AML-193 (cell line): ENCODE measurements at places on chromosomes 7 and 10.

DNA sequence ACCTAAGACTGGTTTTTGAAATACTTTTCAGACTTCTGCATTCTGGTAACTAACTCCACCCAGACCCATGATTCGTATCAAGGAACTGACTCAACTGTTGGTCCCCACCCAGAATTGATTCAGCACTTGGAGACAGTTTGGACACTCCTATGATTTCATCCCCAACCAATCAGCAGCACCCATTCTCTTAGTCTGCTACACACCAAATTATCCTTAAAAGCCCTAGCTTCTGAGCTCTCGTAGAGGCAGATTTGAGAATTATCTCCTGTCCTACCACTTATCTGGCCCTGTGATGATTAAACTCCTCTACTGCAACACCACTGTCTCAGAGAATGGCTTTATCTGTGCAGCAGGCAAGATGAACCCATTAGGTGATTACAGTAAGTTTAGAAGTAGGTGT is 7.7 kb upstream of the GSTO1 start:
- DNase-seq: peak; percentile 45

DNA sequence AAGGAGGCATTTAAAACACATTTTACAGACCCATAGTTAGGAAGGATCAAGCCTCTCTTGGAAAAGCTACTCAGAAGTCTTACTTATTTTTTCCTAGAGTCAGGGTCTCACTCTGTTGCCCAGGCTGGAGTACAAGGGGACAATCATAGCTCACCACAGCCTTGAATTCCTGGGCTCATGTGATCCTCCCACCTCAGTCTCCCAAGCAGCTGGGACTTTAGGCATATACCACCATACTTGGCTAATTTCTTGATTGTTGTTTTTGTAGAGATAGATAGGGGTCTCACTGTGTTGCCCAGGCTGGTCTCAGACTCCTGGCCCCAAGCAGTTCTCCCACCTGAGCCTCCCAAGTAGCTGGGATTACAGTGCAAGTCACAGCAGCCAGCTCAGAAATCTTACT is 354.7 kb upstream of the GALNT17 start:
- no peak for DNase-seq

GRCh38 chr10:100661520-100661919 is 83.9 kb upstream of the PAX2 start:
- DNase-seq: no peak

DNA sequence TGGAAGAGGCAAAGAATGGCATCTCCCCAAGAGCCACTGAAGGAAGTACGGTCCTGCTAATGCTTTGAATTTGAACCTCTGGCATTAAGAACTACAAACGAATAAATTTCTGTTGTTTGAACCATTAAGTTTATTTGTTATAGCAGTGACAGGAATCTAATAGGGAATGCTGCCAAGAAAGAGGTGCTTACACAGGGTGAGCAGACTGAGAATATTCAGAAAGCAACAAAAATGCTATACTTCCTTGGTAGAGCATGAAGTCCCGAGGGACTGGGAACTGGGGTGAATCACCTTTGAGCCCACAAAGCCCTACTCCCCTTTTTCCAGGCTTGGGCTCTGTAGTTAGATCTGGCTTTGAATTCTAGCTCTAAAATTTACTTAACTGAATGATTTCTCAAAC is 45.0 kb downstream of the PANK1 start:
- no peak for DNase-seq

GRCh38 chr7:109259151-109259550 is 689.5 kb downstream of the DNAJB9 start:
- no peak for DNase-seq

DNA sequence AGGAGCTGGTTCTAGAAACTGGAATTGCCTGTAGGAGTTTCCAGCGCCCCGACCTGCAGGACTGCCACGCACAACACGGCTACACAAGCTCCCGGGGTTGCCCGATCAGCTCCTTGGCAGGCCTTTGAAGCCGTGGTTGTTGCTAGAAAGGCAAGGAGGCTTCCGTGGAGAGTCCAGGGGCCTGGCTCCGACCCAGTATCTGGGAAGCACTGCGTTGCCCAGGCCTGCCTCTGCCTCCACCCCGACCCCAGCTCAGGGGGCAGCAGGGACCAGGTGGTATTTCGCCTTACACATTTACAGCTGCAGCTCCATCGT is 54.4 kb downstream of the PROSER2 start:
- no peak for DNase-seq

DNA sequence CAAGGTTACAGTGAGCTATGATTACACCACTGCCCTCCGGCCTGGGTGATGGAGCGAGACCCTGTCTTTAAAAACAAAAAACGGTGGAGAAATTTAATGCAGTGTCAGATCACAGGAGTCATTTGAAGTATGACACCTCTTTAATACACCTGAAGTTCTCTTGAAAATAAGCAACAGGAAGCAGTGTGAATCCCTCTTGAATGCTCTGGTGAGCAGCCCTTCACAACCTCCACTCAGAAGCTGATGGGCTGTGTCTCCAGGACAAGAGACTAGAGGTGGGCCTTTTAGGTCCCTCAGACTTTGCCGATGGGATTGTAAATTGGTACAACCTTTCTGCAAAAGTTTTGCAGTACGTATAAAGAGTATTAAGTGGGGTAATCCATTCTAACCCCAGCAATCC is 50.1 kb downstream of the CYP26A1 start:
- no peak for DNase-seq

DNA sequence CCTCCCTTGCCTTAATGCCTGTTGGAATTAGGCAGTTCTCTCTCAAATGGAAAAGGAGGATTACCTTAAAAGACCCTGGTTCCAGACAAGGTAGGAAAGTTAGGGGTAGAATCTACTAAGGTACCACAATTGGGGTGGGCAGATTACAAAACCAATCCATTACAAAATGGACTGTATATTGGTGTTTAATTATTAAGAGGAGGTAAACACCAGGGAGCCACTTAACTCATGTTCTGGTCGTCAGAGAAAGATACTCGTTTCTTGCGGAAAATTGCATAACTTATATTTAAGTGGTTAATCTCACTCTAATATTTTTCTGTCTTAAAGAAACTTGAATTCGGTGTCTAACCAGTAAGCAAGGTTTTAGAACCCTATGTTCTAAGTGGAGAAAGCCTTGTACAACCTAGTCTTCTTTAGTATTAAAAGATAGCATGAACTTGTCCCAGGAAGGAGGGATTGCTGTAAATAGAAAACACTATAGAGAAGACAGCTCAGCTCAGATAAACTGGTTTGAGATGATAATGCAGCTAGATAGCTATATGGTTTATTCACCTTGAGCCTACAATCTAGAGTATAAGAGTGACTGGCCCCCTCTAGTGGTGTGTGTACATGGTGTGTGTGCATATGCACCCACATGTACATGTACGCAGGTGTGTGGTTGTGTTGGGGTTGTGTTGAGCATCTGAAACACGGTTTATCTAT is 58.0 kb upstream of the STRIP2 start:
- no peak for DNase-seq

- DNase-seq: no peak
Measured at GRCh38 chr10:4344492-4344994, 481.5 kb upstream of the AKR1E2 start.

DNA sequence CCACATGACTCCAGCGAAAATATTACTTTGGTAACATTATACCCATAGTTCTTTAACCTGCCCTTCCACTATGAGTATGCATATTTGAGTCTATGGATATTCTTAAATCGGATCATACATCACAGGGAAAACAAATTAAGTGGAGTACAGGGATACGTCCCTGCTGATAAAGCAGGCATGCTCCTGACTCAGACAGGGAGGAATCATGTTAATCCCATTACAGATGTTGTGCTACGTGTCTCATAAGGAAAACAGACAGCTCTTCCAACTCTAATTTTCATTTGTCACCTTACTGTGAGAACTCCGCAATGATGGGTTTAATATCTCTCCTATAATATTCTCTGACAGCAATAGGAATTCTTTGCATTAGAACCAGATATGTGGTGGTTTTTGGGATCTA is 469.5 kb upstream of the POM121L12 start:
- no peak for DNase-seq

DNA sequence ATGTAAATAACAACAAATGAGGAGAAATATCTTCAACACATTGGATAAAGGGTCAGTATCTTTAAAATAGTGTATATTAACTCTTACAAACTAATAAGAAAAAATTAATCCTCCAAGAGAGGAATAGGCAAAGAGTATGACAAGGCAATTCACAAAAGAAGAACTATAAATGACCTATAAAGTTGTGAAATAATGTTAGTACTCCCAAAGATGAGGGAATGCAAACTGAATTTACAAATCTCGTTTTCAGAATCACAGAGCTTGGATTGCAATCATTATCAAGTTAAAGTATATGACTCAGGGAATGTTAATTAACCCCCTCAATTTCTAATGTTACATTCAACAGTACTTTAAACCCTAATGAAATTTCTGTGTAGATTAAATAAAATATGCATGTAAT is 87.3 kb upstream of the TARP start:
- peak; percentile 54 for DNase-seq

GRCh38 chr10:109698086-109698485 is 225.2 kb downstream of the XPNPEP1 start:
- DNase-seq: no peak

- no peak for DNase-seq
Measured at GRCh38 chr10:30057421-30057841, 2.0 kb downstream of the JCAD start.

- DNase-seq: no peak
Measured at GRCh38 chr10:11875494-11876281, 52.5 kb downstream of the PROSER2 start.

- DNase-seq: no peak
Measured at GRCh38 chr7:8314566-8314965, 52.6 kb upstream of the ICA1 start.

DNA sequence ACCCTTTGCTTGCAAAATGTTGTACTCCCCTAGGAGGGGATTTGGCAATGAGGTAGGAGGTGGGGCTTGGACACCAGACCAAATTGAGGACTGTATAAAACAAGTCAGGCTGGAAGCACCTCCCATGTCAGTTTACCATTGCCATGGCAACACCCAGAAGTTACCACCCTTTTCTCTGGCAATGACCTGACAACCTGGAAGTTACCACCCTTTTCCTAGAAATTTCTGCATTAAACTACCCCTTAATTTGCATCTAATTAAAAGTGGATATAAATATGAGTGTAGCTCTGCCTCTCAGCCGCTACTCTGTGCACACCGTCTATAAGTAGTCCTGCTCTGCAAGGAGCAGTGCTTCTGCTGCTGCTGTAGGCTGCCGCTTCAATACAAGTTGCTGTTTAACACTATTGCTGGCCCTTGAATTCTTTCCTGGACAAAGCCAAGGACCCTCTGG is 7.8 kb upstream of the BLNK start:
- DNase-seq: no peak

DNA sequence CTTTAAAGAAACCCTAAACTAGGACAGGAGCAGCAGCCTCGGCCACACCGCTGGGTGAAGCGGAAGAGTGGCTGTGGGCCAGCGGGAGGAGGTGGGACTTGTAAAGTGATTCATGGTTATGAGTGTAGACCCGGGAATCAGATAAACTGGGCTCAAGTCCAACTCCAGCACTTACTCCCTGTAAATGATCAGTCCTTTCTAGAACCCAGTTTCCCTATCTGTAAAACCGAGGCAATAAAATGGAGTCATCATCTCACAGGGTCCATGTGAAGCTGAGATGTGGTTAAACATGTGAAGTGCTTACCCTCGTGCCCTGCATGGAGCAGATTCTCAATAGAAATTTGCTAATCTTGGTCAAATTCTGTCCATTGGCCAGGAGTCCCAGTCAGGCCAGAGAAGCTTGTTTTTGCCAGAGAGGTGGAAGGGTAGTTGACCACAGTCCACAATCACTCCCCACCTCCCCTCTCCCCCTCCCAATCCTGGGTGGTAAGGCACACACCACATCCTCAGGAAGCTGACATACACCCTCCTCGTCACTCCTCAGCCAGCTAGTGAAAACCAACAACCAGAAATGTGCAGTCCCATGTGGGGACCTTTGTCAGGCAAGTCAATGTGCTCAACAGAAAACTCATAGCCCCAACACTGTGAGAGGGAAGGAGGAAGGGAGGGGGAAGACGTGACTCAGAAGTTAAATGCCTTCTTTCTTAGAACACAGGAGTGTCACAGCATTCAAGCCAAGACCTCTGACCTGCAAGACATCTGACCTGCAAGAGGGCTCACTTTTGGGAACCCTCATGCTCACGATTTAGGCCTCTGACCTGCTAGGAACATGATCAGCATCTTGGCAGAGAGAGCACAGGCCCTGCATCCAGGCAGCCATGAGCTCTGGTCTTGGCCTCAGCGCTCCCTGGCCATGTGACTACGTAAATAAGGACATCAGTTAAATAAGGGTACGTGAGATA is 145.1 kb downstream of the PLXNA4 start:
- no peak for DNase-seq

- no peak for DNase-seq
Measured at GRCh38 chr10:14748441-14748840, 26.3 kb downstream of the FAM107B start.

DNA sequence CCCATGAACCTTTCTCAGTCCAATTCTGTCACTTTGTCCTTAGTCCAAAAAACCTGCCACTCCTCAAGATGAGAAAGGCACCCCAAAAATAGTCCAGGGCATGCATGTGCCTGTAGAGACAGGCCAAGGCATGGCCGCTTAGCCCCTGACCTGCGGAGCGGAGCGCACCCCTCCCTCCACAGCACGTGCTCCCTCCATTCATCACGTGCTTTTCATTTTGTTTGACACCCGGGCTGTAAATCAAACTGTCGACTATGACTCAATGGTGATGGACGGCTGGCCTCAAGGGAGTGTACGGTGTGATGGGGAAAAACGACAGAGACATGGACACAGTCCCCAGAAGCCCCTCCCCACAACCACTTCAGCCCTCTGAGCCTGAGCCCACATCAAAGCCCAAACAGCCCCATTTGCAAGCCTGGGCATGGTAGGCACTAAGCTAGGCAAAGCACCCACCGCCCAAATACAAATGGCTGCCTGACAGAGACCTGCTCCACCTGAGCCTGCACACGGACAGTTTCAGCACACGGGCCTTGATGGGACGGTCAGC is 90.6 kb downstream of the ZRANB1 start:
- DNase-seq: no peak

GRCh38 chr10:13518076-13518692 is 10.6 kb downstream of the BEND7 start:
- DNase-seq: no peak

DNA sequence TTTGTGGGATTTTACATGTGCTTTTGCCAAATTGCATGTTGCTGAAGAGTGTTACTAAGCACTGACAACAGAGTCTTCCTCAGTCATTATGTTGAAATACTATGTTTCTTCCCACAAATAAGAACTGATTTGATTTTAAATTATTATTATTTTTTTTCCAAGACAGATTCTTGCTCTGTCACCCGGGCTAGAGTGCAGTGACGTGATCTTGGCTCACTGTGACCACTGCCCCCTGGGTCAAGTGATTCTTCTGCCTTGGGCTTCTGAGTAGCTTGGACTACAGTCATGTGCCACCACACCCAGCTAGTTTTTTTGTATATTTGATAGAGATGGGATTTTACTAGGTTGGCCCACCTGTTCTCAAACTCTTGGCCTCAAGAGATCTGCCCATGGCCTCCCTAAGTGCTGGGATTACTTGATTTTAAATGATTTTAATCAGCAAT is 42.3 kb downstream of the MINPP1 start:
- DNase-seq: no peak

DNA sequence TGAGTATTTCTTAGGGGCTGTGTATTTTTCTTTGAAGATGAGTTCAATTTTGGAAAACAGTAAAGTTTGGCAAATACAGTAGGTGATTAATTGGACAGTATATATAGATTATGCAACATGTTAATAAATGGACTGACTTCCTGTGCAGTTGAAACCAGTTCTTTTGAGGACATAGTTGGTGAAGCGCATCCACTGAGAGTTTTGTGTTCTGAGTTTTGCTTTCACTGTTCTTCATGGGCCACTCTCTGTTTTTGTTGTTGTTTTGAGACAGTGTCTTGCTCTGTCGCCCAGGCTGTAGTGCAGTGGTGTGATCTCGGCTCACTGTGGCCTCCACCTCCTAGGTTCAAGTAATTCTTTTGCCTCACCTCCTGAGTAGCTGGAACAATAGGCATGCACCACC is 109.0 kb downstream of the SDHAF3 start:
- DNase-seq: no peak
